ENCODE measurements at places on chromosomes 11 and 22.
A peak's percentile ranks its signal among the peaks of the same experiment; 100 is the strongest.

DNA sequence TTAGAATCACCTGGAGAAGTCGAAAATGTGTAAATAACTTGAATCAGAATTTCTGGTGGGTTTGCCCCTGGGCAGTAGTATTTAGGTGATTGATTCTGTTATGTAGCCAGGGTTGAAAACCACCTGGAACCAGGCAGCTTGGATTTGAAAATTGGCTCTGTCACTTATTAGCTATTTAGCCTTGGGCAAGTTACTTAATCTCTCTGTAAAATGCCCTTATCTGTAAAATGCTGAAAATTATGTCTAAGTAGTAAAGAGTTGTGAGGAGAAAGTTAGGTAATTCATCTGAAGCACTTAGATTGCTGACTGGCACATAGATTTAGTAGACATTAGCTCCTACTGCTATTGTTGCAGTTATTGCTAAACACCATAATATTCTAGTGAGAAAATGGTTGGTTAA lies 49.3 kb downstream of the PPME1 start:
- no peak for DNase-seq

- no peak for DNase-seq
Measured at GRCh38 chr11:77449060-77449521, 24.8 kb downstream of the PAK1 start.

DNA sequence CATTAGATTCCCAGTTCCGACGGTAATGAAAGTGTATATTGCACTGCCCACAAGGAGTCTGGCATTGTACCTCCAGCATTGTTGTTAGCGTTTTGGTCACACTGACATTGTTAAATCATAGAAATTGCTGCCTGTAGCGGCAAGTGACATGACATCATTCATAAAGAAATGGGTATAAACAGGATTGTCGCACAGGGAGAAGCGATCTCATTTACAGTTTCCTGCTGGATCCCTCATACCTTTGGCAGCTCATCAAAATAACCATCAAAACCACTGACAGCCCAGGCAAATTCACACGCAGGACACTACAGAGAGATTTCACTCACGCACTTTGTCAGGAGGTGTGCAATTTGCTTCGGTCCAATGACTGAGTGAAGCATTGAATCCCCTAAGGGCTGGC lies 3.5 kb downstream of the HTR3B start:
- no peak for DNase-seq

DNA sequence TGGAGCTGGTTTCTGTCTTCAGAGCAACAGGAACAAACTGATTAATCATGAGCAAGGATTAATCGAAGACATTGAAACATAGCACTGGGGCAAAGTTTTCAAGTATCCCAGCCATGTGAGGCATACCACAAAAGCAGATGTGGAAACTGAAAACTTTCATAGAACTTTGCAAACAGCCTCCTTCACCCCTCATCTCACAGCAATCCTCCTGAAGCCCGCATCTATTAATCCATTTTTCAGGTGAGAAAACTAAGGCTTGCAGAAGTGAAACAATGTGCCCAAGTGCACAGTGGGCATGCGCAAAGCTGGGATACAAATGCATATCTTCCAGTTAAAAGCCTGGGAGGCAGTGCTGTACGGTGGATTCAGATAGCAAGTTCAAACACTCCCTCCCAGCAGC lies 58.6 kb upstream of the HMGXB4 start:
- DNase-seq = no peak

- no peak for DNase-seq
Measured at GRCh38 chr11:61539831-61540357, 31.3 kb downstream of the LRRC10B start.

DNA sequence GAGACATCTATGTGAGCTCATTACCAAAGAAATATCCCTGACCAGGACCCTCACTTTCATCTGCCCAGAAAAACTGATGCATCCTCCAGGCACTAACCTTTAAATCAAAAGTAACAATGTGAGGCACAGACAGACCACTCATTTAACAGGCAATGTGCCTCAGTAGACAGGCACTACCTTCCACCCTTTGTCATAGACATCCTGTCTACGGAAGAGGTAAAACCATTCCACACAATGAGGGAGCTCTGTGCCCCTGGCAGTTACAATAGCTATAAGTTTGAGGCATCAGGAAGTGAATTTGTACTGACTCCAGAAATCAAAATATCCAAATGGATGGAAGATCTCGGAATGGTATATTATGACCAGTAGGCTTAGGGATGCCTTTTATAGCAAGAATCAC lies 6.7 kb upstream of the CAVIN3 start:
- no peak for DNase-seq

GRCh38 chr11:10247011-10247410 lies 47.0 kb downstream of the SBF2 start:
- DNase-seq = no peak

DNA sequence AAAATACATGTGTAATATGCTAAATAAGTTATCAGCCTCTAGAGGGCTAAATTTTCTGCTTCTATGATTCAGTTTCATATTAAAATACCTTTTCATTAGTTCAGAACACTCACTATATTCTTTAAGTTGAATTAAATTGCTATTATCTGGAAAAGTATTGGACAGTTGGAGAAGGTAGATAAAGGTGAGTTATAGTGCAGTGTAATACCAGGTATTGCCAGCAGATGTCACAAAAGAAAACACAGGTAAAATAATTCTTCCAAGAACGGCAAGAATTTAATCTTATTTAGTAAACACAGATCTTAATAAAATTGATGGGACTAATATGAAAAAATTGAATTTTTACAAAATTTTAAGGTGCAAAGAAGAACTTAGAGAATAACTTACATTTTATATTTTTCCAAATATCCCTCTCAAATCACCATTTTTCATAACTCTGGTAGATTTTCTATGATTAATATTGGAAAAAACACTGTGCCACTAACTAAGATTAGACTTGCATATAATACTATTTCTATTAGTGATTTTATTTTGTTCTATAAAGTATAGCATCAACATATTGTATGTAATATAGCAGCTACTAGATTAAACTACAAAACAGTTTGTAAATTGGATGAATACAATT lies 1.7 kb upstream of the LRRC4C start:
- no peak for DNase-seq

DNA sequence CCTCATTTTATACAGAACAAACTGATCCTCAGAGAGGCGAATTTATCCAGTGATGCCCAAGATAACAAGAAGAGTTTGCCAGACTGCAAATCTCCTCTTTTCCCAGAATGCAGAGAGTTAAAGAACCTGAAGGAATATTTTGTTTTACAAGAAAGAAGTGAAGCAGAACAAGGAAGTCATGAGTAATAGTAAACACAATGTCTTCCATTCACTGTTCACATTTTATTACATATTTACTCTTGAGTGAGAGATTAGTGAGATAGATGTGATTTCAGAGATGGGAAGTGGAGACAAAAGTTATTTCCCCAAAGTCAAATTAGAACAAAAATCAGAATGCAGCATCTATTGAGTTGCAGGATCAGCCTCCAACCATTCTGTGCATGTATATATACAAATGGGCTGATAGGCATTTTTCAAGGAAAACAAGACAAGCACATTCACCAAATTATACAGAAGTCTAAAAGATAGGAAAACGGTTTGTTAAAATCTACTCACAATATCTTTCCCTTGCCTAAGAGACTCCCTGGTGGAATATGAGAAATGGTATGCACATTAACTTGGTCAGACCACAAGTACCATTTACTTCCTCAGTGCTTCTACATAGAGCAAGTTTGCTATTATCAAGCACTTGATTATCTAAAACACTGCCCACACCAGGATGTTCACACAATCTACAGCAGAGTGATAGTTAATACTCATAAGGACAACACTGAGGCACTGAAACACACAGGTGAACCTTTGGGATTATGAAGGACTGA lies 12.0 kb downstream of the GUCY1A2 start:
- no peak for DNase-seq

- no peak for DNase-seq
Measured at GRCh38 chr22:41365425-41365824, 16.3 kb upstream of the TEF start.

DNA sequence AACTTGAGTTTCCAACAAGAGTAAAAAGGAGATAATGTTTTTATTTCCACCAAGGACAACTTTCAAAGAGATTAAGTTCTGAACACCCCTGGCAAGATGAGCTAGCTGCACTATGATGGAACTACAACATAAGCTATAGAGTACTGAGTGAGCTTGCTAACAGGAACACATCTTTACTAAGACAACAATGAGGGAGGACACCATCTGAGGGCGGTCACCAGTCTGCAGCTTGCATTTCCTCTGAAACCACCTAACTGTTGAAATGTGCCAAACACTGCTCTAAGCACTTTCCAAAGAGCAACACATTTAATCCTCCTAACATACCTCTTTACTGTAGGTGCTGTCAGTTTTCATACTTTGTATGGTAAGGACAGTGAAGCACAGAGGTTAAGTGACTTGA lies 68.4 kb downstream of the TCF20 start:
- no peak for DNase-seq

DNA sequence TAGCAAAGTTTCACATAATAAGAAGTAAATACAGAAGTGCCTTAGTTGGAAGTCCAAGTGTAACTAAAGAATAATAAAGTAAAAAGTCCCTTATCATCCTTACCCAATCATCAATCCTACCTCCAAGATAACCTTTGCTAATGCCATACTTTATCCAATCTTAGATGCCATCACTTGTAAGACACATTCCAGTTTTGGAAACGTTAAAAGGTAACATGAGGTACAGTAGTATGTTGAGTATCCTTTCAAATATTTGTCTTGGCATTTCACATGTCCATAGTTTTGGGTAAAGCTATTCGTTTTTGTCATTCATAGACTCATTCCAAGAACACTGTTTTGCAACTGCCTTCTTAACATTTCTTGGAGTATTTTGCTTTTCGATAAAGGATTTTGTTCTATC lies 115.2 kb upstream of the TEAD1 start:
- no peak for DNase-seq

GRCh38 chr22:35918456-35918855 lies 110.2 kb downstream of the RBFOX2 start:
- DNase-seq = peak; percentile 22

- no peak for DNase-seq
Measured at GRCh38 chr11:112658431-112658878, 302.8 kb upstream of the NCAM1 start.

Measured in fibroblast of the conjunctiva (primary cell).